Peyer's patch (tissue), 4 donors: ENCODE measurements at places on chromosomes 2 and 18.

- H3K27ac ChIP-seq = no peak overlapping the region
- peak overlapping the region; percentile 48 for H3K4me3 ChIP-seq
- H3K4me1 ChIP-seq = peaks cover 5% of the 10 kb centered on the region
- H3K36me3 ChIP-seq = no peaks in the 10 kb centered on the region
- DNase-seq = no peak
- no peaks in the 10 kb centered on the region for H3K27me3 ChIP-seq
These were observed 1.3 kb downstream of the CCDC68 start for GRCh38 chr18:54957996-54958395.

- H3K27me3 ChIP-seq = no peaks in the 10 kb centered on the region
- no peak overlapping the region for H3K4me3 ChIP-seq
- no peaks in the 10 kb centered on the region for H3K4me1 ChIP-seq
- no peak overlapping the region for H3K27ac ChIP-seq
These were observed 264.2 kb upstream of the TNP1 start for GRCh38 chr2:217124050-217124449.

GRCh38 chr2:160612266-160612856 is 118.8 kb upstream of the RBMS1 start:
- H3K36me3 ChIP-seq = no peaks in the 10 kb centered on the region
- DNase-seq = no peak
- no peaks in the 10 kb centered on the region for H3K27me3 ChIP-seq
- H3K27ac ChIP-seq = no peak overlapping the region
- no peak overlapping the region for H3K4me3 ChIP-seq

DNA sequence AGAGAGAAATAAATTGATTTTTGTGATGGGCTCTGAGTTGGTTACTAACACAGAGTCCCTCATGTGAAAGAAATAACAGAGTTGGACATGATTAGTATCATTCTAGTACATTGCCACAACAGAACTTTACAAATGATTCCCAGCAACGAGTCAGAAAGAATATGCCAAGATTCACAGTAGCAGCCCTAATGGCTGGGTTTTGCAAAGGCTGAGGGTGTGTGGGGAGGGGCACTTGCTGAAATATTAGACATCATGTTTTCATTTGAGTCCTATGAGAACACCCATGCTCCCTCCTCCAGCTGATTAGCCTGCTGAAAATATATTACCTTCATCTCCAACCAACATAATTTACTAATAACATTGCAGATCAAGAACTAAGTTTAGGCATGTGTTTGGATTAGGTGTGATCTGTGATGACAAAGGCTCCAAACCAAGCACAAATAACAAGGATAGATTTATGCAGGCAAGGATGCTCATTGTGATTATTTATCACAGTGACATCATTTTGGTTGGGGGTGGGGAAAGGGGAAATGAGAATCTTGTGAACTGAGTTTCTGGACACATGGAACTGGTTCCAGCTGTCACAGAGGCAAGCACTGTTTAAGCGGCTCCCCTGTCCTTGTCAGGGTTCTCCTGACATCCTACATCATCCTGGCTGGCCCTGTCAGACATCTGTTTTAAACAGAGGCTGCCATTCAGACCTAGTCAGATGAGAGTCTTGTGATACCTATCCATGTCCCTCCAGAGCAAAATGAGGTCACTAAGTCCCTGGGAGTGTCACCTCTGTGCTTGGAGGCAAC is 205.8 kb upstream of the NCKAP5 start:
- no peaks in the 10 kb centered on the region for H3K4me1 ChIP-seq
- H3K27ac ChIP-seq = no peak overlapping the region
- H3K27me3 ChIP-seq = no peaks in the 10 kb centered on the region
- H3K36me3 ChIP-seq = no peaks in the 10 kb centered on the region
- H3K4me3 ChIP-seq = no peak overlapping the region

DNA sequence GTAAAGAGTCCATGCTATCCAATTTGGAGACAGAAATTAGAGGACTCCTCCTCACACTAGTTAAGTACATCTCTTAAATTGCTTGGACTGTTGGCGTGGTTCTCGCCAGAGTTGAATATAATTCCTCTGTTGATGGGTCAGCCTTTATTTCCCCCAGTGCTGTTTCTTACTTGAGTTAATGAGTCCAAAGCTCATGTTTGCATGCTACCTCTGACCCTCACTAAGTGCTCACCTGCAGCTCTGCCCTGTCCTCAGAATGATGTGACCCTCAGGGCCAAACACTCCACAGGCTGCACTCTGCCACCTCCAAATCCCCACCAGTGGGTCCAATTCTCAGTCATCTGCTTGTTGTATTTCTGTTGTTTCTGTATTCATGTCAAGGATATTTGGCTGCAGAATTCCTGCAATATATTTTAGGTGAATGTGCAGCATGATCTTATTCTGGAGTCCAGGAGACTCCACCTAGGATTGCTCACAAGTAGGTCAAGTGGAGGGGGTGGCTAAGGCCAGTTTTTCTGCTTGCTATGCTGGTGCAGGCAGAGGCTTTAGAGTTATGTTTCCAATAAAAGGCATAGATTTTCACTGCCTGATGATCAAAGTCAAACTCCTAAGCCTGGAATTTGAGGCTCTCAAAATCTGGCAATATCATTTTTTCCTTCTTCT is 37.8 kb downstream of the RDH14 start:
- no peaks in the 10 kb centered on the region for H3K36me3 ChIP-seq
- no peak for DNase-seq
- no peak overlapping the region for H3K4me3 ChIP-seq
- no peaks in the 10 kb centered on the region for H3K27me3 ChIP-seq
- no peak overlapping the region for H3K27ac ChIP-seq

GRCh38 chr2:187519419-187520120 is 34.7 kb downstream of the TFPI start:
- H3K27ac ChIP-seq = no peak overlapping the region
- no peaks in the 10 kb centered on the region for H3K27me3 ChIP-seq
- DNase-seq = no peak
- H3K4me3 ChIP-seq = no peak overlapping the region
- no peaks in the 10 kb centered on the region for H3K4me1 ChIP-seq

DNA sequence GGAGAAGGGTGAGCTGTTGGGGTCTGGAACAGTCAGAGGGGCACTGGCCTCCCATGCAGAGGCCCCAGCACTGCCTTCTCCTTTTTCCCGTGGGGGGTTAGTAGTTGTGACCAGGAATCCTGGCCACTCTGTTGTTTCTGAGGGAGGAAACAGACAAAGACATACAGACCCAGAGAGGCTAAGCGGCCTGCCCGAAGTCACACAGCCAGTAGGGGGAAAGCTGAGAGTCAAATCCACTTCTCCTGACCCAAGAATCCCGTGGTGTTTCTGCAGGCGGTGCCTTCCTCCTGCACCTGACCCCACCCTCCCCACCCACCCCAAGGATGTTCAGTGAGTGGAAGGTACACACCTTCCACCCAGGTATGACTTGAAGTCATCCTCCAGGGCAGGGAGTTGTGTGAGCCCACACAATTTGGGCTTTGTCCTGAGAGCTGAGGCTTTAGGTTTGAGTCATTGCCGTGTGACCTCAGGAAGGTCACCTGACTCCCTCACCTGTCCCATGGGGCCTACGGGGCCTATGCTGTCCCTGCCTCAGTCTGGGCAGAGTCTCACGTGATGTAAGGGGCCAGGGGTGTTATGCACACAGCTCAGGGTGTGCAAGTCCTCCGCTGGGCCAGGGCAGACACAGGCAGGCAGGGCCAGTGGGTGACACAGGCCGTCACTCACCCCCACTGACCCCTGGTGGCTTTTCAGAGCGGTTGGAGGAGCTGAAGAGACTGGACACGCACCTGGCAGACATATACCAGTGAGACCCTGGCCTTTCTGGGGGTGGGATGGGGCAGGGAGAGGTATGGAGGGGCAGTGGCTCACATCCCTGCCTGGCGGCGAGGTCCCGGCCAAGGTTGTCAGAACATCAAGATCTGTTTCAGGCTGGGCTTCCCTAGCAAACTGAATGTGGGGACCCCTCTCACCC is 5.0 kb downstream of the NT5DC4 start:
- no peaks in the 10 kb centered on the region for H3K27me3 ChIP-seq
- DNase-seq = peak; percentile 37
- no peaks in the 10 kb centered on the region for H3K36me3 ChIP-seq
- no peak overlapping the region for H3K27ac ChIP-seq

DNA sequence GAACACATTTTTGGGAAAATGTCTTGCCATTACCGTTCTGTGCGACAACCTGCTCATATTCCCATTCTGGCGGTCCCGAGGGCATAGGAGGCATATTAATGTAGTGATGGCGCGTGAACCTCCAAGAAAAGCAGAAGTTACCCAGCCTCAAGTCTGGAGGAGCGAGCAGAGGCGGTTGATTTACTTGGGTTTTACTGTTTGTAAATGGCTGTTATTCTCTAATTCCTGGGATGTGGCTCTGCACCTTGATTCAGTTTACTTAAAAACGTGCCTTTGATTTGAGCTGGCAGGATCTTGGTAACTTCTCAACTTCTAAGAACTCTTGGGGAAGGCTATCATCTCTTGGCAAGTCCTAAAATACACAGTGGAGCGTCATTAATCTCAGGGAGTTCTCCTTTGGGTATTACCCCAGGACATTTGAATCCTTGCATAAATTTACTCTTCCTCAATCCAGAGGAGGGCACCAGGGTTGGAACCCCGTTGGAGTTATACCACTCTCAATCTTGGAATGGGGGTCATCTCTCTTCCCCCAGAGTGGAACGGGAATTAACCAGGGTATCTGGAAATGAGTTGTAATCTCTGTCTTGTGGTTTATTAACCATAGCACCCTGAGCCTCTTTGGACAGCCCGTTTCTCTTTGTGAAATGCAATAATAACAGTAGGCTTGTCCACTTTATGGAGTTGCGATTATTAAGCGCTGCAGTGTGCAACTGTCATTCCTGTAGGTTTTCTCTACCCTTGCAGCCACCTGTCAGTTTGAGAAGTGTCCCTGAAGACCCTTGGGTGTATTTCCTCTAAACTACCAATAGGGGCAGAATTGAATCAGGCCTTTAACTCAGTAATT is 2.1 kb downstream of the HK2 start:
- H3K27me3 ChIP-seq = no peaks in the 10 kb centered on the region
- peak overlapping the region; percentile 78 for H3K4me3 ChIP-seq
- DNase-seq = peak; percentile 46

- peak overlapping the region; percentile 97 for H3K4me3 ChIP-seq
- DNase-seq = peak; percentile 85
- H3K36me3 ChIP-seq = no peaks in the 10 kb centered on the region
- no peaks in the 10 kb centered on the region for H3K27me3 ChIP-seq
- peak overlapping the region; percentile 97 for H3K27ac ChIP-seq
These were observed 773 bp downstream of the MBP start for GRCh38 chr18:77131652-77132368.

DNA sequence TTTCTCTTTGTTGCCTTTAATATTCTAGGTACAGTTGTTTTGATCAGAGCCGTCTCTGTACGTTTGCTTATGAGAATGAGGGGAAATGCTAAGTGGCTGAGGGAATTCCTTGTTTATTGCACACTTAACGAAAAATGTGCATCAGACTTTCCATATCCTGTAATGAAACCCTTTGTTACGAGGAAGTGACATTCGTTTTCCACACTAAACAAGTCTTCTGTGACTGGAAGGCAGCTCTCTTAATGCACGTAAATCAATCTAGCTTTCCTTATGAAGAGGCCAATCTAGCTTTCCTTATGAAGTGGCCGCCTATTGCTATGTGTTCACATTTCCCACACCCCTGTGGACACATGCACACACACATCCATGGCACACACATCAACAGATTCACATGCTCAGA is 186.2 kb downstream of the SNTG2 start:
- DNase-seq = no peak
- no peak overlapping the region for H3K27ac ChIP-seq
- no peak overlapping the region for H3K4me3 ChIP-seq
- no peaks in the 10 kb centered on the region for H3K36me3 ChIP-seq
- H3K27me3 ChIP-seq = no peaks in the 10 kb centered on the region
